ENCODE measurements at places on chromosomes 13 and 19.

DNA sequence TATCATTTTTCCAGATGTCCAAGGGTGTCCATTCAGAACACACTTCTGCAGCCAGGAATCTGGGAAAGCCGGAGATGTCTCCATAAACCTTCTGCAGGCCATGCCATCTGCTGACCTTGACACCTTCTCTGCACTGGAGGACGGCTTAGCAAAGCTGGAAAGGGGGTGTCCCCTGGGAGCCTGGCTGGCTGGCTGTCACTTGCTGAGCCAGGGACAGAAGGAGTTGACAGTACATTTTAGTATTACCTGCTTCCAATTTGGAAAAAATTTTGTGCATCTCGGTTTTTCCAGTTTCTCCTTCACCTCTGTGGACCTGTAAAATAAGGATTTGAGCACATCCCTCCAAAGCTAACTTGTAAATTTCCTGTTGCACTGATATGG is 8.1 kb upstream of the CHST8 start:
- no peak for DNase-seq

DNA sequence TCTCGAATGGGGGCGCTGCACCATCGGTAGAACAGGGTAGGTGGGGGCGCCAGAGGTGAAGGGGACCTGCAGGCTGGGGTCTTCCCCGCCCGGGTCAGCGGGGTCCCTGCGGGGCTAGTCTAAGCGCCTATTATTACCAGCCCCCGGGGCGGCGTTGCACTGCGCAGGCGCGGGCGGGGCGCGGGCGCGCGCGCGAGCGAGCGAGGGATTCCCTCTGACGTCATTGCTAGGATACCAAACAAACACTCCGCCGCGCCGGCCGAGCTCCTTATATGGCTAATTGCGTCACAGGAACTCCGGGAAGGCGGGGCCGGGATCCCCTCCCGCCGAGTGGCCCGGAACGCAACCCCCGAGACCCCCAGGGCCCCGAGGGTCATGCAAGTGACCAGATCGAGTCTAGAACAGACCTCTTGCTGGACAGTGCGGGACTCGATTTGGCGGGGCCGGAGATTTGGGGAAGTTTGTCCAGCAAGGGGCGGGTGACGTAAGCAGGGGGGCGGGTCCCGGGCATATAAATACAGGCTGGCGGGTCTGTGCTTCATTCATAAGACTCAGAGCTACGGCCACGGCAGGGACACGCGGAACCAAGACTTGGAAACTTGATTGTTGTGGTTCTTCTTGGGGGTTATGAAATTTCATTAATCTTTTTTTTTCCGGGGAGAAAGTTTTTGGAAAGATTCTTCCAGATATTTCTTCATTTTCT is at the start of gene FOSB:
Gene FOSB, plus strand, starts transcription at position 541 of the 703 bp plus-strand sequence. CDS start 591 bp downstream, outside the sequence.
- peak; percentile 96 for DNase-seq

DNA sequence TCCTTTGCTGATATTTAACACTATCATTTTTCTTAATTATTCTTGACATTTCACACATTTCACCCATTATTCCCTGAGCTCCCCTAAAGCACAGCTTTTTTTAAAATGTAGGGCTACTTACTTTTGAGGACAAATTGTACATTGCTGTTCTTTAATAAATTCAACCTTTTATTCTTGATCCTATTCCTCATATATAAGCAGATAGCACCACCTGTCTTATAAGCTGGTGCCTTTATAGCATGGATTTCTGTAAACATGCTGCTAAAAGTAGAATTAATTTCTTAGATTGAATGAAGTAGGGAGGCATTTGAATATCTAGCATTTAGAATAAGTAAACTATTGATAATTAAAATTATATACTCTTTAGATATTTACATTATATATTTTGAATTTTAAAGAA is 603.4 kb upstream of the PCDH9 start:
- no peak for DNase-seq

DNA sequence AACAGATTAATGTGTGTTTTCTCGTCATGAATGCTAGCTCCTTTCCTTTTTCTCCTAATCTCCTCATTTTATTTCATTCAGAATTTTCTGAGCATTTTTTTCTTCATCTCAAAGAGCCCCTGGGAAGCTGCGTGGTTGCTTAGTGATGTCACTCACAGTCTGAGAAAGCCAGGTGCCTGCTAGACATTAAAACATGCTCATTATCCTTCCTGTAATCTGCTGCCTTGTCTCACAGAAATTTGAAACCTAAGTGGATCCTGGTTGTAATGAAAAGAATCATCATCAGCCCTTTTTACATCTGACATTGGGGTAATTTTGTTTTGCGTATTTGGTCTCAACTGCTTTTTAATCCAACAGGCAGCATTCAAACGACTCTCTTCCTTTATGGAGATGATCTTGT is 108.2 kb upstream of the RNF113B start:
- no peak for DNase-seq

- peak; percentile 78 for DNase-seq
Observed at GRCh38 chr19:55460670-55461258, 678 bp downstream of the ISOC2 start.

- no peak for DNase-seq
Observed at GRCh38 chr19:42249149-42249750, 5.7 kb downstream of the ERF start.

GRCh38 chr13:99968521-99969452 is 2.8 kb downstream of the ZIC5 start:
- no peak for DNase-seq

DNA sequence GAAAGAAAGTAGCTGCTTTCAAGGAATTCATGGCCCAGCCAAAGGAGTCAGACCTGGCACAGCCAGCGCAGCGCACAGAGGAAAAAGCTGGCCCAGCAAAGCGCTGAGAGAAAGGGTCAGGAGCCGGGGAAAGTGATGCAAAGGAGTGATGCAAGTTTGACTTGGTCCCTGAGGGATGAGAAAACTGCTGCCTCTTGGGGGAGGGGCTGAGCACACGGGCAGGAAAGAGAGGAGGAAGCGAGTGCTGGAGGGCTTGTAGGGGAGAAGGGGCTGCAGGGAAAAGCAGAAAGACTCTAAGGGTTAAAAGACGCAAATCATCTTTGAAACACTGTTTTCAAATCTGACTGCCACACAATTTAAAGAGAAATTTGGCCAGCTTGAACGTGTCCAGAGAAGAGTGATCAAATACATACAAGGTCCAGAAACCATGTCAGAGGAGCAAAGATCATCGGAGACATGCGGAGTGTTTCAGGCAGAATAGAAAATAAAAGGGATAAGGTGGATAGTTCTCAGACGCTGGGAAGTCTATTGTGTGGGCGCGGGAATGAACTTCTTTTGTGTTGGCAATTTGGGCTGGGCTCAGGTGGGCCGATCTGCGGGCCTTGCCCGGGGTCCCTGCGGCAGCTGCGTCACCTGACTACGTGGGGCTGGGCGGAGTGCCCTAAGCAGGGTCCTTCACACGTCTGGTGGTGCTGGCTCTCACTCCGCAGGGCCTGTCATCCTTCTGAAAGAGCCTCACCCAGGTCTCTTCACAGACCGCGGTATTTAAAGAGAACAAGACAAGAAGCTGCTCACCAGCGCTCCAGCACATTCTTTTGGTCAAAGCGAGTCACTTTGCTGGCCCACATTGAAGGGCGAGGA is 18.1 kb downstream of the N4BP2L1 start:
- no peak for DNase-seq
